Neuronal stem cell (in vitro differentiated cells): ENCODE measurements at places on chromosomes 6 and 20.

GRCh38 chr6:81561731-81562130 lies 190.8 kb downstream of the TENT5A start:
- DNase-seq: no peak

DNA sequence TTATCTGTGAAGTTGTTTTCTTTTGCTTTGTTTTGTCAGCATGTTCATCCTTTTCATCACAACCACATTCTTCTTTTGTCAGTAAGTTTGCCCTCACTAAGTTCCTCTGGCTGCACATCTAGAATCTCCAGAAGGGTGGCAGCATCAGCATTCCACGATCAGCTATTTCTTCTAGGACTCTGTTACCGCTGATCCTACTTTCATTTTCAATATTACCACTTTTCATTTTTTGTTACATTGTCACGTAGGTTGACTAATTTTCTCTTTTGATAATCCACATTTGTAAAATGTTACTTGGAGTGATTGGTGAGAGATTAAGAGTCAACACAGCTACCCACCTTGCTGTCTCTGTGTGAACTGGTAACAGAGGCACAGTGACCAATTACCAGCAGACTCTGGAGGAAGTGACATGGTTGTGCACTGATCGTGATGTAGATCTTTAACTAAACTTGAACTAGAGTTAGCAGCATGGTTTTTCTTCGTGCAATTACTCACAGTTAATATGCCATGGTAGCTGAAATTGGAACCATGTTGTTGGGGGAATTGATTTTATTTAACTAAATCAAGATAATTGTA lies 307.9 kb upstream of the SLC35B3 start:
- no peak for DNase-seq

DNA sequence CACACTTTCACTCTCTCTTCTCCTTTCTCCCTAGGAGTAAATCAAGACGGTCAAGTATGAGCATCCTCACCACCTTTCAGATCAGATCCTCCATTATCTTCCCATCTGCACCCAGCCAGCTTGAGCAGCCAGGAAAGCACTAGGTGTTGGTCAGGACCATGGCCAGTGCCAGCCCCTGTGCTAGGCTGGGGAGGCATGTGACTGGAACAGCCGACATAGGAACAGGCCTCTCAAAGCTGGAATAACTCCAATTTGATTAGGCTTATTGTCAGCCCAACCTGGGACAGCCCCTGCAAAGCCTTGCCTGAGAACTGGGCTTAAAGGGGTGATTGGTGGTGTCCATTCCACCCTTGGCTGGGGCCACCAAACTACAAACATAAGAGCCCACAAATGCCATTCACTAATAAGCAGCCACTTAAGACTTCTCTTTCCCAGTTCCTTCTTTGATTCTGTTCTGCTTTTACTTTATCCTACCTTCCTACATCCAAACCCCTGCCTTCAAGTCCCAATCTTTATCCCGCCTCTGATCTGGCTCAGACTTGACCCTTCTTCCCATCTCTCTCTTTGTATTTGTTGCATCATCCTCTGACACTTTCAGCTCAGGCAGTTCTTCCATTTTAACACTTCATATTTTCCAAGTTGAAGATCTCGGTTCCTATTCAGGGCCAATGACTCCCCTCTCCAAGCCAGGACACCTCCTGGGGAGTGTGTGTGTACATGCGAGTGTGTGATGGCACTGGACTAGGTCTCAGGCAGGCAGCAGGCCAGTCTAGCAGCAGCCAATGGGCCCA lies 4.5 kb upstream of the TREM2 start:
- peak; percentile 30 for DNase-seq

DNA sequence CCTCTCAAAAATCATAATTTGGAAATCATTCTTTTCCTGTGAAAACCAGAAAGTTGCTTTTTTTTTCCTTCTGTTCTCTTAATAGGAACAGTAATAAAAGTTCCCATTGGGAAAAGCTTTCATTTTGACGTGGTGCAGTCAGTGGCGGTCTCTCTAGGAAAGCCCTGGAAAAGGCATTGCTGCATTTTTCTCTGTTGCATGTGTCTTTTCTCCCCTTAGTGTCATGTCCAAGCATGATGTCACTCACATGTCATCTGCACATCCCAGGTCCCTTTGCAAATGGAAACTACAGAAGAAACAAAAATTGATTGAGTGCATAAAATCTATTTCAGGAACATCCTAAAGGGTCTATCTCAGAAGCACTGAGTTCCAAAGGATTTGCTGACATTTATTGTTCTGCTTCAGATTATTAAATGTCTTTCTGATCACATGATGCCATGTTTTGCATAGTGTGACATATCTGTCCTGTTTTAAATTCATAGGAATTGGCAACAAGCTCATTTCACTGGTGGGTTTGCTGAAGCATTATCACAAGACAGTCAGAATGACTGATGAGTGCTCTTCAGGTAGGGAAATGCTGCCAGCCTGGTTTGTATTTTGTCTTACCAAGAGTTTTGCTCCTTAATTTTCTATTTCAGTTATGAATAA lies 208.7 kb downstream of the SOX4 start:
- no peak for DNase-seq

DNA sequence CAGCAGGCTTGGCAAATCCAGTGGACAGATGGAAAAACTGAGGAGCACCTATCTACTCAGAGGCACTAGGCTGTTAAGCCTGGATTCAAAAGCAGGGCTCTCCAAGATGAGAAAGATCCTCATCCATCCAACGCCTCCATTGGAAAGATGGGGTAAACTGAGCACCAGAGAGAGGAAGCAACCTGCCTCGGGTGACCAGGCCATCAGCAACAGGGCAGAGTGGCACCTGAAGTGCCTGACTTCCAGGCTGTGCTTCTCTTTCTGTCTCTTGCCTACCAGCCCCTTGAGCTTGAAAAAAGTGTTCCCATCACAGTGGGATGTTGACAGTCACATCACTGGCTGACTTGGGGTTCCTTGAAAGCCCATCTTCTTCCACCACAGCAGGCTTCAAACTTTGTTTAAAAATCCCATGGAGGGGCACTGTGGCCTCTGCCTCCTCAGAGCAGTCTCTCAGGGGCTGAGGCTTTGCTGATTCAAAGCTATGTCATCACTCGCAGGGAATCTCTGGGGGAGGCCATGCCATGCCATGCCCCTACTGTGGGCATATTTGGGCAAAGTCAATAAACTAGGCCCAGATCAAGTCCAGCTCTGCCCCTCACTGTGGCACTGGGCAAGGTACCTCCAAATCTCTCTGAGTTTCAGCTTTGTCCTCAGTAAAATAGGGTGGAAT lies 44.8 kb upstream of the TGM2 start:
- DNase-seq: no peak

- peak; percentile 73 for DNase-seq
These were observed 2.5 kb downstream of the IP6K3 start for GRCh38 chr6:33744001-33744848.

DNA sequence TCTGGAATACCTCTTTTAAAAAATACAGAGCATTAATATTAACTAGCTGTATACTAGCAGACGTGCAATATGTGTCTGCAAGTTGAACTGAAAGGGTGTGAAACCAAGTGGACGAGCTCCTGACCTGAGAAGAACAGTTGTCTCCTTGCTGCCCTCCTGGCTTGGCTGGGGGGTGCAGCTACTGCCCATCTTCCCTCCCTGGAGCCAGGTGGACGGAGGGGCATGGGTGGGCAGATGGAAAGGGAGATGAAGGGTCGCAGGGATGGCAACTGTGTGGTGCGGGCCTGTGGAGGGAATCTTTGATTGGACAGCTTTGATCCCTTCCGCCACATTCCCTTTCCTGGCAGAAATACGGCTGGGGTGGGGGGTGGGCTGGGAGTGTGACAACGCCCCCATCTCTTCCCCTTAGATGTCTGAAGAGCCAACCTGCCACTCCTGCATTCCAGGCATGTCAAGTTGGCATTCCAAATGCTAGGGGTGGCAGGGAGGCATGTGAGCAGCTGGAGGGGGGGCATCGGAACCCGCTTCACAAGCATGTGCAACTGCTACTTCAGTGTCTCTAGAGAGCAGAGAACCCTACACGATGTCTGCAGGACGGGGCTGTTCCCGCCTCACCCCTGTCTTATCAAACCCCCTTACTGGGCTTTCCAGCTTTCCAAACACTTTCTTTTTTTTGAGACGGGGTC lies 37.3 kb downstream of the SRSF3 start:
- no peak for DNase-seq

DNA sequence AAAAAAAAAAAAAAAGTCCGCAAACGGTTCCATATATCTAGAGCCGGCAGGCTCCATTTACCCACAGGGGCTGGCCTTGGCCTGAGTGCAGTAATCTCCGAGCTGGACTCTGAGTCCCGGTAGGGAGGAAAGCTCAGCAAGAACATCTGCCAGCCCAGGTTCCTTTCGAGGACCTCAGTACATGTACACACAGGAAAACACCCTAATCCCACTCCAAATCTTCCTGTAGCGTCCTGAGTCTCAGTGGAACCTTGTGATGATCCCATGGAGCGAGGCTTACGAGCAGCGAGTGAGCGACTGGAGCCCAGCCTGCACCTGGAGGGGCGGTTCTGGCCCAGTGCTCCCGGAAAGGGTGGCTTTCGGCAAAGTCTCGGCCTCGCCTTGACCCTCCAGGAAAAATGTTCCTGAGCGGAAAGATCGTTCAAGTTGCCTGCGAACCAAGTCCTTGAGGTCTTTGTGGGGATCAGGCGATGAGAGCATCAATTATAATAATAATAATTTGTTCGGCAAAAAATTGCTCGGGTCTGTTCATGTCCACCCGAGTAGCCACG lies 32.1 kb downstream of the PRSS16 start:
- DNase-seq: no peak

GRCh38 chr6:32413427-32414047 lies 6.6 kb upstream of the BTNL2 start:
- DNase-seq: peak; percentile 73

- DNase-seq: no peak
These were observed 217.6 kb upstream of the PMEPA1 start for GRCh38 chr20:57927376-57927775.

DNA sequence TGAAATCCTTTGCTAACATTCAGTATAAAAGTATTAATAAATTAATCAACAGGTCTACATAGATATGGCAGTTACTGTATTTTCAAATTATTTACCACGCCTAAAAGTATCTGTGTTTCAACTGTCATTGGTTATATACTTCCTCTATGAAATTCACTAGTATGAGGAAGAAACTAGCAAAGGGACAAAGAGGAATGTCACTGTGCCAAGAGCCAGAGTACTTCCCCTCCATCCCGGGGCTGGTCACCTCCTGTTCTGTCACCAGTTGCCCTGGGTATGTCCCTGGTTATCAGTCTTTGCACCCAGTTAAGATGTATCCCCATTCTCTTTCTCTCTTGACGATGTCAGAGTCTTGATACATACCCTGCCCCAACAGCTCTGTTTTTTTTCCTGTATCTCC lies 476.8 kb upstream of the SOX4 start:
- DNase-seq: no peak

DNA sequence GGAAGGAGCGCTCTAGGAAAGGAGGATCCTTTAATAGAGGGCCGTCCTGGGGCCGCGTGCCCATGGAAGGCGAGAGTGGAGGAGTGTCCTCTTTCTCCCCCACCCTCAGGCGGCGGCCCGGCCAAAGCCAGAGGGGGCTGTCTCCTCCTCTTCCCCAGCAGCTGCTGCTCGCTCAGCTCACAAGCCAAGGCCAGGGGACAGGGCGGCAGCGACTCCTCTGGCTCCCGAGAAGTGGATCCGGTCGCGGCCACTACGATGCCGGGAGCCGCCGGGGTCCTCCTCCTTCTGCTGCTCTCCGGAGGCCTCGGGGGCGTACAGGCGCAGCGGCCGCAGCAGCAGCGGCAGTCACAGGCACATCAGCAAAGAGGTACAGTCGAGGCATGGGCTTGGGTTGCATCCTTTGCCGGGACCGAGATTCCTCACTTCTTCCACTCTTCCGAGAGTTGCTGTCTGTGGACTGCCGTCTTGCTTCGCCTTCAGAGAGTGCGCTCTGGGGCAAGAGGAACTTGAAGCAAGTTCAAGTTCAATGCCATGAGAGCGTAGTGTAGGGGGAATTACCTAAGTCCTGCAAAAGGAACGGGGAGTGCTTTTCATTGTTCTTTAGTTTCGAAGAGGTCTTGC lies at the start of gene LAMA2:
LAMA2 (plus strand) TSS at position 148 of the 621 bp plus-strand sequence; CDS start at position 256, 108 bp downstream.
- DNase-seq: peak; percentile 56

DNA sequence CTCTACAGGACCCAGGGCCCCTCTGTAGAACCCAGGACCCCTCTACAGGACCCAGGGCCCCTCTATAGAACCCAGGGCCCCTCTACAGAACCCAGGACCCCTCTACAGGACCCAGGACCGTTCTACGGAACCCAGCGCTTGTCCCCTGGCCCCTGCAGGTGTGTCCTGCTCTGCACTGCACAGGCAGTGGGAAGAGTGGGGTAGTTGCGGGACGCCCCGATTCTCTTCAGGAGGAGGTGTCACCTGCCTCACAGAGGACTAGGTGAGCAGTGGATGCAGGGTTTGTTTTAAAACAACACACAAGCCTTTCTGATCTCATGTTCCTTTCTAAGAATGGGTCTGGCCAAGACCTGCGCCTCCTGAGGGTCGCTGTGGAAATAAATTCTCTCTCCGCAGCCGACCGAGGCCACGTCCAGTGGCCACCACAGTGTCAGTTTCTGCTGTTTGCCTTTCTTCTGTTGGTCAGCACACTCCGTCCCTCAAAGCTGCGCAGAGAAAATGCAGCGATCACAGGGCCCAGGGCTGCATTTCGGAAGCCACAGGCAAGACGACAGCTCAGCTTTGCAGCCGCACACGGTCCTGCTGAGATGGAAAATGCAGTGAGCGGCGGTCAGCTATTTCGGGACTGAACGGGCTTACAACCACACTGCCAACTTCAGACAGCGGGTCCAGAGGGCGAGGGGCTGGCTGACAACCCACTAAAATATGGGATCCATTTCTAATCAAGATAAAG lies 135.2 kb downstream of the DLL1 start:
- DNase-seq: no peak

- no peak for DNase-seq
These were observed 114.4 kb downstream of the ADGRG6 start for GRCh38 chr6:142416179-142416578.

DNA sequence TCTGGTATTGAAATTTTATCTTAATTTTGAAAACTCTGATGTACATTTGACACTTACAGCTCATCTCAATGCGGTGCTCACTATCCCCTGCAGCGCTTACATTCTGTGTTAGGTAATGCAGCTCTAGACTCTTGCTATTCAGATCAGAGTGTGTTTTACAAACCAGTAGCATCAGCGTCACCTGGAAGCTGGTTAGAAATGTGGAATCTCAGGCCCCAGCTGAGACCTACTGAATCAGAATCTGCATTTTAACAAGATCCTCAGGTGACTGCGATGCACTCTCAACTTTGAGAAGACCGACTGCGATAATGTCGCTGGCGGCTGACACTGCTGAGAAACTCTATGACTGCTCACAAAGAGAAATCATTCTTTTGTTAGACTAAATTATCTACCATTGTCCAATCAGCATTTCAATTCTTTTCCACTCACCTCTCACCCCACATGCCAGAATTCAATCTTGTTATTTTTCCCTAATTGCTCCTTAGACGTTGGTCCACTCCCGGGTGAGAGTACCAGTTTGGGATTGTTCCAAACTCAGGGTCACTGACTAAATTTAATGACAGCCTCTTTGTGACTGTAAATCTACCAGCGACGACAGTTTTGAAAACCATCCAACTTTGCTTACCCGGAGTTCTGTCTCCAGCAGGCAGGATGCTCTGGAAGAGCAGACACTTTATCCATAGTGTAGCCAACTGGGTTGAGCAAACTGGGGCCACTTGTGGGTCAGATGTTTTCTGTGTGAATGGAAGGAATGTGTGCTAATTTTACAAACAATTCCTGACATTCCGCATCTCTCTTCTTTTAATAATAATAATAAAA lies 140.1 kb upstream of the BTBD3 start:
- DNase-seq: no peak

GRCh38 chr6:30570740-30571074 lies 535 bp upstream of the ABCF1 start:
- no peak for DNase-seq
